HL-60 (cell line): ENCODE measurements at places on chromosomes 3 and 15.

- DNase-seq, result no peak
Measured at GRCh38 chr3:20516311-20516710, 330.3 kb upstream of the SGO1 start.

DNA sequence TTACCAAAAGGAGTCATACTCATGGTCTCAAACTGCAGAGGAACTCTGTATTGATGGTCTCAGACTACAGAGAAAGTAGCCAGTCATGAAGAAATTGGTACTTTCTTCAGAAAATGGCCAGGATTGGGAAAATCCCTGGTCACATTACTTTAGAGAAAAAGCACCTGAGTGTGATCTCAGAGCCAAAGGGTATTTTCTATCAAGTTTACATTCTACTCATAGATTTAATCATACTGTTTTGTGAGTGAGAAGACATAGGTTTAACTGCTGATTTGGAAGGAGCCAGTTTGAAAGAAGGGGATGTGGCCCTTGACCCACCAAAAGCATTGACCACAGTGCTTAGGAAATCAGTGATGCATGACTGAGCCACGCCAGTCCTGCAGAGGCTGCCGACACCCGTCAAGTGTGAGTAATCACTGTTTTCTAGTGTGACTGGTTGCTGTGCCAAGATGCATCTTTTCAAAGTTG, 203.6 kb downstream of the AKAP13 start:
- no peak for DNase-seq

- no peak for DNase-seq
Measured at GRCh38 chr15:92638291-92638708, 17.3 kb downstream of the FAM174B start.

GRCh38 chr3:23567917-23568316, 237.8 kb upstream of the UBE2E1 start:
- peak; percentile 10 for DNase-seq

- no peak for DNase-seq
Measured at GRCh38 chr3:94614192-94614591, 551.3 kb downstream of the NSUN3 start.

GRCh38 chr3:135091946-135092345, 296.9 kb downstream of the EPHB1 start:
- no peak for DNase-seq

GRCh38 chr3:20317616-20318015, 131.6 kb upstream of the SGO1 start:
- no peak for DNase-seq

DNA sequence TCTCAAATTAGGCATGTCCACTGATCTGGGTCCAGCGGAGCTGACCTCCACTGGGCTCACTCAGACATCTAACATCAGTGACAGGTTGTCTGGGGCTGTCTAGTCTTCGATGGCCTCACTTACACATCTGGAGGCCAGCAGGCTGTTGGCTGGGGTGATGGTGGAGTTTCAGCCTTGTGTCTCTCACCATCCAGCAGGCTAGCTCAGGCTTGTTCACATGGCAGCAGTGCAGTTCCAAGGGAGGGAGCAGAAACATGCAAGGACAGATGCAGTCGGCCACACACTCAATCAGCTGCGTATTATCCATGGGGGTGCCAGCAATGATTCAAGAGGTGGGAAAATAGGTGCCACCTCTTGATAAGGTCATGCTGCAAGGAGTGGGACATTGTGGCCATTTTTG, 292.5 kb downstream of the SHQ1 start:
- DNase-seq, result no peak

DNA sequence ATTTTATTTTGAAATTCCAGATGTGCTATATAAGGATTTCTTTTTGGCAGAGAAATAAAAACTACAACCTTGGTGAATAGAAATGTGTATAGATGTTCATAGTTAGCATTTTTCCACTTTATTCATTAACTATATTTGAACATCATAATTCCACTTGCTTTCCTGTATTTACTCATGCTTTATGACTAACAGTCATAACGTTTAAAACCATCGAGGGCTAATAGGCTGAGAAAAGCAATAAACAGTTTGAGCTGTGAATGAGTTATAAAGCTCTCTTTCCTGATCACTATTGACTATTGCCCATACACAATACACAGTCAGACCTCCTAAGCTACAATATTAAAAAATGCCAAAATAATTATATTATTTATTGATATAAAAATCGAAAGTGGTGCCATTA, 502.1 kb upstream of the RASGRP1 start:
- no peak for DNase-seq

DNA sequence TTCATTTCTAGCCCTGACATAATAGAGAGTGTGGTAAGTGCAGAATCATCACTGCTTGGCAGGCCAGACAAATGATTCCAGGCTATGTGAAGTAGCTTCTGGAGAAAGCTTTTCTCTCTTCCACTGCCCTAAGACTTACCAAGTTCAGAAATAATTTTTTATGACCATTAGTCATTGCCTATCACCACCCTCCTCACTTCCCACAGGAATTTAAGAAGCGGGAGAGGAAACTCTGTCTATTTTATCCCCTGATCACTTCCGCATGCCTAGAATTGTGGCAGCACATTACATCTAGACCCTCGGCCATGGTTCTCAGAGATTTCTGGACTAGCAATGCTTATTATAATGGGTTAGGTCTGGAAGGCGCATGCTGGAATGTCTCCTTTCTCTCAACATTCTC, 397.8 kb upstream of the NR2F2 start:
- no peak for DNase-seq

DNA sequence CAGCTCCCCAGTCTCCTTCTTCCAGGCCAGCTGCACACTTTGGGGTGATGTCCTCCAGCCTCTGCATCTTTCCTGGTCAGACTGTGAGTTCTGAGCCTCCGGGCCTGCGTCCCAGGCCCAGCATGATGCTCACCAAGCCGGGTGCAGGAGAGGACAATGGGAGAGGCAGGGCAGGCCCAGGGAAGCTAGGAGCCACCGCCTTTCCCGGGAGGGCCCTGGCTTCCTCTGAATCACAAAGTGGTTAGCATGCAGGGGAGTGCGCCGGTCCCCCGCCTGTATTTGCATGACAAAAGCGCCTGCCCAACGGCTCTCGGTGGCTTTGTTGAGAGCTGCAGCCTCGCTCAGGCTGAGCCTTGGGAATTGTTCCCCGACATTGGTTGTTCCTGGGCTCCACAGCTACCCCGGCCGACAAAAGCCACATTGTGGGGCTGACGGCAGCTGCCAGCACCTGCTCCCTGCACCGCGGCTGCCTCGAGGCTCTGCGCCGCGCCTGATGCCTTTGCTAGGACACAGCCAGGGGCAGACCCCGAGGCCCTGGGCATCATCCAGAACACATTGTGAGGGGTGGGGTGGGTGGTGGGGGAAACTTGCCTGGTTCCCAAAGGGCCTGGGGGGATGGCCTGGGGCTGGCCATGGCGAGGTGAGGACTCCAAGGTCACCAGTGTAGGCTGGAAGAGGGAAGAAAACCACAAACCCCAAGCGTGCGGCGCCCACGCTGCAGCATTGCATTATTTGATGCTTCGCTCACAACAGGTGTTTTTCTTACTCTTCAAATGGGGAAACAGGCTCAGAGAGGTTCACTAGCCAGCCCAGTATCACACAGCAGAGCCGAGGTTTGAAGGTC, 20.0 kb upstream of the KLF13 start:
- DNase-seq, result no peak

DNA sequence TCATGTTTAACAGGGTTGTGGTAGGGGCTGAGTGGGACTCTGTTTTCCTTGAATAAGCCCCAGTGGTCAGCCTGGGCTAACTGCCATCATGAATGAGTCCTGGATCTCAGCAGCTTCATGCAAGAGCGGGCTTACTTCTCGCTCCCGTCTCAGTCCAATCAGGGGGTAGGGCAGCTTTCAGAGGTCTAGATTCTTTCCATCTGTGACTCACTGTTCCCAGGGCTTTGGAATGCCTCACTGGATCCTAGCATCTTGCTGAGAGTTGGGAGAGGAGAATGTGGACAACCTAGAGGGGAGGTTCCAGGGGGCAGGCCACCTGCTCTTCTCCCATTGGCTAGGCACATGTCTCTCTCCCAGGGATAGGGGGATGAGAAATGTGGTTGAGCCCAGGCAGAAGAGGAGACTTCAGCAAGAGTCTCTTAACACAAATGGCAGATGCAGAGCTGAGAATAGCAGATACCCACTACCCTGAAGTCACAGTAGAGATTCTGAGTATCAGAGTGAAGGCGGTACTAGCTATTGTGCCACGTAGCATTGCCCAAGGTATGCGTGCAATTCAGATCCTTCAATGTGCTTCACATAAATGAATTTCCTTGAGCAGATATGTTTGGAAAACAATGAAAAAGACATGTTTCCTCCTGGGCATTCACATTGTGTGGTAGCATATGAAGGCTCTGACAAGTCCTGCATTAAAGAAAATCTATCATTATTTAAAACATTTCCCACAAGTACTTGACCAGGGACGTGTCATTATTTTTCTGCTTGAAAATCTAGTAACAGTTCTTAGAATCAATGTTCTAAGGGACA, 257.7 kb upstream of the PROK2 start:
- DNase-seq, result no peak

- no peak for DNase-seq
Measured at GRCh38 chr15:94677202-94677790, 445.9 kb downstream of the MCTP2 start.

DNA sequence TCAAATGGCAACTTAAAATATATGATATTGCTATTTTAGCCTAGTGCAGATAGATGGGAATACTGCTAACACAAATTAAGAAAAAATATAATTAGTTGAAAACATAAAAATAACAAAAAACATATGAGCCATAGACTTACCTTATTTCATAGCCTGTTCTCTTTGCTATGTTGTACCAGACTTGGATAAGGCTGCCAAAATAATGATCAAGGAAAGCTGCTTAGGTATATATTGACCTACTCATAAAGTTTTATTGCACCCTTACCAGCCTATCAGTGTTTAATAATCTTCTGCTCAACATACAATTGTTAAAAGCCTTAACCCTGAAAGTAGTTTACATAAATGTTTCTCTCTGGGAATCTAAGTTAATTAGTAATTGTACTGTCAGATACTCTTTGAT, at the start of gene SI:
Gene SI, minus strand, starts transcription at position 204 of the 400 bp plus-strand sequence. CDS start 2,484 bp downstream, outside the sequence.
- no peak for DNase-seq

- DNase-seq, result no peak
Measured at GRCh38 chr3:12141350-12141749, 17.4 kb downstream of the TIMP4 start.

DNA sequence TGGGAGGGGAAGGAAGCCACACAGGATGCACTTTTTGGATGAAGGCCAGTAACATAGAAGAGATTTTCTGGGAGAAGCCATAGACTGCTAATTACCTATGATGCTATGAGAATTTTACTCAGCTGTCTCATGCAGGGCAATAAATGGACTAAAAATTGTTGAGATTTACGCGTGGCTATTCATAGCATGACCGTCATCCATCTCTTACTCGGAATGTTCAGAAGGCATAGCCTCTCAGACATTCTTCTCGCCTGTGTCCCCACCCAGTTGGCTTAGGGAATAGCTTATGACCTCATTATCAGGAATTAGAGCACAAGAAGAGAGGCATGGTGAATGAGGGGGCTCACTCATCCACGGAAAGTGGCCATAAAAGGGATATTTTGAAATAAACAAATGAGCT, 107.9 kb upstream of the ATP10A start:
- DNase-seq, result no peak

DNA sequence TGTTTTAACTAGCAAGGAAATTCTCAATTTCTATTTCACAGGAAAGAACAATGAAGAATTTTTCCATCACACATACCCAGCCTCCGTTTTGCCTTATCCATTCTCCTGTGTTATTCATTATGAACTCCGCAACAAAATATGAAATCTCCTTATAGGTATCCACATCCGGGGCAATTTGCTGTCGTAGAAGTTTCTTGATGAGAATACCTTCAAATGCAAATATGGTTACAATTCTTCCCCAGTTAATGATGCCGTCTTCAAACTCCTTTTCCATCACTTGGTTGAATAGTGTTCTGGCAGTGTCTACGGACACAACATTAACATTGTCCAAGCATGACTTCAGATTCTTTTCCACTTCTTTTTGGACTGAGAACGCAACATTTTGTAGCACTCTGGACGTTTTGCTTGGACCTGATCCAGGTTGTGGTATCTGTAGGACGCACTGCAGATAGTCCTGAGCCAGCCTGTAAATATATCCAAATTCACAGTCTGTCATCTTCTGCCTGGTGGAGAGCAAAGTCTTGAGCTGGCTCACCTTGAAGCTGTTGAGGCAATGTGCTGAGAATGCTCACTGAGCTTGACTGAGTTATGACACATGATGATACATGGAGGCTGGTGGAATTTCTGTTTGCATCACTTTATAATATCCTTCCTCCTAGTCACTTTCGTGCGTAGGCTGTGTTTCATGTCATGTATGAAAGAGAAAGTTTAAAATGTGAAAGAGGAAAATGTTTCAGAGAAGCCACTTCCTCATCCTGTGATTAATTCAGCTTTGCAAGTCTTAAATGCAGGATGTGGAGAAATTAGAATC, at the start of gene BCL2A1:
Gene BCL2A1, minus strand, starts transcription at position 573 of the 811 bp plus-strand sequence. Its CDS starts 77 bp downstream, at position 496.
- peak; percentile 96 for DNase-seq

- no peak for DNase-seq
Measured at GRCh38 chr3:81395739-81396513, 365.5 kb downstream of the GBE1 start.

- no peak for DNase-seq
Measured at GRCh38 chr3:171068658-171069057, 42.1 kb upstream of the SLC2A2 start.

DNA sequence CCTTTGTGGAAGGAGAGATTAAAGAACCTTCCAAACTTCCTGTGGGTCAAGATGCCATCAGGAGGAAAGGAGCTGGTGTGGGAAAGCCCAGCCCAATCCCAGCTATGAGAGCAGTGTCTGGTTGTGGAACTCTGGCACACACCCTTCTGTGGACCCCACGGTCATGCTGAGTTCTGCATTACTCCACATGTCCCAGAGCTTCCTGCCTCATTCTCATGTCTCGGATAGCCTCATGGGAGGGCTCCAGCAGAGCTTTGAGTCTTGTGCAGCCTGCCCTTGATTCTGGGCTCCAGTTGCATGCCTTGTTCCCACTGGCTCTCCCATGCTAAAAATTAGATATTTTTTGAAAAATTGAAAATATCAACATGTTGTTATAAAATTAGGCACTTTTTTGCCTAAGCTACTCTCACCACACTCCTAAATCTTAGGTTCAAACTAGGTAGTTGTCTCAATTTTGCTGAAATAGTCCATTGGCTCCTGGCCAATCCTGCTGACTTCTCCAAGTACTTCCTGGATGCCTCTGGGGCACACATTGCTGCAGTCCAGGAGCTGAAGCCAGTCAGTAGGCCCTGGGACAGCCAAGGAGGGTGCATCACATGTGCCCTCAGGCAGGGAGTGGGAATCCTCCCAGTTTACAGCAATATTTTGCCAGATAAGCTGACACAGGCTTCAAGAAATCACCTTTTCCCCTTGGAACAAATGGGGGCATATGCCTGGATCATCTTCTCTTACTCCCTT, 144.3 kb downstream of the EEFSEC start:
- DNase-seq, result no peak

DNA sequence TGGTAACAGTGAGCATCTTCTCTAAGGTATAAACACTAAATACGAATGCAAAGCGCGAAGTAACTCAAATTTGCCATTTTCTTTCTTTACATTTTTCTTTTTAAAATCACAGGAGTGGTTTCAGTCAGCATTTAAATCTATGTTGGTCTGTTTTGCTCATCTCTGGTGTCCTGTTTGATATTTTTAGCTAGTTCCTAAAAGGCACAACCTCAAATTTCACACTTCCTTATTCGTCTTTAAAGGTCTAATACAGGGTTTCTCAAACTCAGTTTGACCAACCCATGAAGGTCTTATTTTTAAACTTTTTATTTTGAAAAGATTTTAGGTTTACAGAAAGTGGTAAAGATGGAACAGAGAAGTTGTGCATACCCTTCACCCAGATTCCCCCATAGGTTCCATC, 201.1 kb downstream of the MAGI1 start:
- no peak for DNase-seq

GRCh38 chr3:20235796-20236195, 49.8 kb upstream of the SGO1 start:
- DNase-seq, result no peak
